Transverse colon (tissue), 4 donors: ENCODE measurements at places on chromosomes 16 and 17. TPM values are rescaled to one million over a fixed set of nuclear protein-coding genes. Genes with fewer than 3 reads are reported as not detected.
A peak's percentile ranks its signal among the peaks of the same experiment; 100 is the strongest.

- H3K4me3 ChIP-seq: no peak overlapping the region
- H3K36me3 ChIP-seq: no peaks in the 10 kb centered on the region
- DNase-seq: no peak
Measured at GRCh38 chr17:32529604-32530003, 42.8 kb downstream of the CDK5R1 start.

- no peak for DNase-seq
- H3K4me1 ChIP-seq: no peaks in the 10 kb centered on the region
- H3K27me3 ChIP-seq: no peaks in the 10 kb centered on the region
- no peak overlapping the region for H3K27ac ChIP-seq
- no peak overlapping the region for H3K4me3 ChIP-seq
Measured at GRCh38 chr17:27106347-27106981, 187.4 kb upstream of the WSB1 start.

- H3K4me3 ChIP-seq: no peak overlapping the region
- no peaks in the 10 kb centered on the region for H3K4me1 ChIP-seq
- no peak for DNase-seq
- H3K36me3 ChIP-seq: no peaks in the 10 kb centered on the region
Measured at GRCh38 chr16:8458481-8459046, 131.7 kb downstream of the TMEM114 start.

- no peak overlapping the region for H3K4me3 ChIP-seq
- H3K4me1 ChIP-seq: peaks cover 6% of the 10 kb centered on the region
- no peak for DNase-seq
Measured at GRCh38 chr17:67256075-67256732, 11.2 kb upstream of the HELZ start.

Gene GPR179
- 0.16 TPM for total RNA-seq

DNA sequence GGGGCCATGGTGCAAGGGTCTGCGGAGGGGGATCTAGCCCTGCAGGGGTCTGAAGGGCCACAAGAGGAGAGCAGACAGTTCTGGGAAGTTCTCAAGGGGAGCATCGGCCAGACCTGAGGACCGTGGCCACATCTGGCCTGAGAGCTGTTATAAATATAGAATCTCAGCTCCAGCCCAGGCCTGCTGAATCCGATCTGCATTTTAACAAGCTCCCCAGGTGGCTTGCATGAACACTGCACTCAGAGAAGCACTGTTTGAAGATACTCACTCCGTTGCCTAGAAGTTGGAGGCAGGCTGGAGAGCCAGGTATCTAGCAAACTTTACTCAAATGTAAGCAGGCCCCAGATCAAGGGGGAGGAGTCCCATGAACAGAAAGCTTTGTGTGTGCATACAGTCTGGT, 61.3 kb downstream of the NKD1 start:
- no peak for DNase-seq
- peaks cover 16% of the 10 kb centered on the region for H3K4me1 ChIP-seq
- peak overlapping the region; percentile 82 for H3K27ac ChIP-seq

- peaks cover 39% of the 10 kb centered on the region for H3K27me3 ChIP-seq
- H3K36me3 ChIP-seq: no peaks in the 10 kb centered on the region
- H3K4me3 ChIP-seq: no peak overlapping the region
- DNase-seq: no peak
- H3K27ac ChIP-seq: no peak overlapping the region
- H3K4me1 ChIP-seq: no peaks in the 10 kb centered on the region
Measured at GRCh38 chr17:77061669-77062068, 79.1 kb upstream of the SEC14L1 start.

Gene RAB11FIP4
- 41.0 TPM for total RNA-seq
